CD4-positive, alpha-beta T cell treated with Interleukin-6 for 4 hours (primary cell): ENCODE measurements at places on chromosomes 13 and 19.

GRCh38 chr13:111117961-111118360, 2.9 kb downstream of the ARHGEF7 start:
- DNase-seq: no peak

DNA sequence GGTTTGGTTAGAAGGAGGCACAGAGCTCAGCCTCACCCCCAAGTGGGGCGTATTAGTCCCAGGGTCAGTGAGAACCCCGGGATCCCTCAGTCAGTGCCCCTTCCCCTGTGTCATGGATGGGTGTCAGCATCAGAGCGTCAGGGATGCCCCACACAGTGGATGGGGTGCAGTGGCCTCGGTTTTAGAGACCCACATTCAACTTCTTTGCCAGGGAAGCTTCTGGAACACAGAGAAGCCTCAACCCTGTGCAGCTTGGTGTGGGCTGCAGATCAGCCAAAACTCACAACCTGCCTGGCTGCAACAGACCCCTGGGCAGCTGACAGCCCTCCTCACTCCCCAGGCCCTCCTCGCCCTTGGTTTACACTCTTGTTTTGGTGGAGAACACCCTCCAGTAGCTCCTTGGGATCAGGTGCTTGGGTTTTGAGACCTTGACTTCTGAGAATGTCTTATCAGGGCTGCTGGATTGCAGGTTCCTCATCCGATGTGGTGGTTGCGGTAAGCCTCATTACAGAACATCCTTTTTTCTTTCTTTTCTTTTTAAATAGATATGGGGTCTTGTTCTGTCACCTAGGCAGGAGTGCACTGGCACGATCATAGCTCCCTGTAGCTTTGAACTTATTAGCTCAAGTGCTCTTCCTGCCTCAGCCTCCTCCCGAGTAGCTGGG, 11.0 kb downstream of the ZNF333 start:
- no peak for DNase-seq

DNA sequence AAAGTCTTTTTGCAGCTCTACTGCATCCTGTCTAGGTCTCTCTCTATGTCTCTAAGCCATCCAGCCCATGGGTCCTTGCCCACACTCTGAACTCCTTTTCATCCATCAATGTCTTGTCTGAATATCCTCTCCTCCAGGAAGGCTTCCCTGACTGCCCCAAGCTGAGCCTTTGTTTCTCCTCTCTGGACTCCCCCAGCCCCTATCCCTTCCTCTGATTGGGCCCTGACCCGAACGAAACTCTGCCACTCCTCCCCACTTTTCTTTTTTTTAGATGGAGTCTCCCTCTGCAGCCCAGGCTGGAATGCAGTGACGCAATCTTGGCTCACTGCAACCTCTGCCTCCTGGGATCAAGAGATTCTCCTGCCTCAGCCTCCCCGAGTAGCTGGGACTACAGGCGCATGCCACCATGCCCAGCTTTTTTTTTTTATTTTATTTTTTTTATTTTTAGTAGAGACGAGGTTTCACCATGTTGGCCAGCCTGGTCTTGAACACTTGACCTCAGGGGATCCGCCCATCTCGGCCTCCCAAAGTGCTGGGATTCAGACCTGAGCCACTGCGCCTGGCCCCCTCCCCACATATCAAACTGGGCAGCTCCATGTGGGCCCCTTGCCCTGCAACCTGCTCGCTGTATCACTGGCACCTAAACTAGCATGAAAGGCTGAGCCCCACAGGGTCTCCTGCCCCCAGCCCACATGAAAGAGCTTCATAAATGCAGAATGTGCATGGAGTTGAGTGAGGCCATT, 870 bp upstream of the UNC13A start:
- no peak for DNase-seq

DNA sequence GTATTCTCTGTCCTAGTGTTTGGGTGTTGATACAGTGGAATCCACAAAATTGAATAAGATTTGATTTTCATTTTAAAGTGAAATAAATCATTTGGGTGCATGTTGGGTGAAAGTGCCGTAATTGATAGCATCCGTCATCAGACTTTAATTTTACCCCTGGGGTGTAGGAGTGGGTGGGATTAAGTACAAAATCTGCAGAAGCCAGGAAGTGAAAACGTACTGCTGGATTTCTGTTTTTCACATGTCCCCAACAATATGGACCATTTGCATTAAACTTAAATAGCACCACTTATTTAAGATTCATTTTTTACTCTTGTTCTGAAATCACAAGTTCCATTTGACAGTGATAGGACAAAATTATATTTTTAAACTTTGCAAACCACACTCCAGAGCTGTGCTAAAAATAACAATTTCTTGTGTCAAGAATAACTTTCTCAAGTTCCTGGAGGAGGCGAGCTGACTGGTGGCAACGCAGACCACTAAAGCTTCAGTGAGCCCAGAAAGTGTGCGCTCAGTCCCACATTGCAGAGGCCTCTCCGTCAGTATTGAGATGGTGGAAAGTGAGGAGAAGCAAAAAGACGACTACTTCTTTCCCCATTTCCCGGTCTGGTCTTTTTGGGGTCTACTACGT, 71.3 kb downstream of the ARHGEF7 start:
- no peak for DNase-seq

GRCh38 chr19:32053376-32053775, 292.0 kb upstream of the ZNF507 start:
- DNase-seq: no peak
